Activated T-cell treated with anti-CD3 and anti-CD28 coated beads, Interleukin-2, amount 50 U/mL, for 1 hour (primary cell): ENCODE measurements at places on chromosomes 16 and 17.

- DNase-seq, result no peak
Observed at GRCh38 chr16:66402166-66402565, 24.9 kb upstream of the BEAN1 start.

DNA sequence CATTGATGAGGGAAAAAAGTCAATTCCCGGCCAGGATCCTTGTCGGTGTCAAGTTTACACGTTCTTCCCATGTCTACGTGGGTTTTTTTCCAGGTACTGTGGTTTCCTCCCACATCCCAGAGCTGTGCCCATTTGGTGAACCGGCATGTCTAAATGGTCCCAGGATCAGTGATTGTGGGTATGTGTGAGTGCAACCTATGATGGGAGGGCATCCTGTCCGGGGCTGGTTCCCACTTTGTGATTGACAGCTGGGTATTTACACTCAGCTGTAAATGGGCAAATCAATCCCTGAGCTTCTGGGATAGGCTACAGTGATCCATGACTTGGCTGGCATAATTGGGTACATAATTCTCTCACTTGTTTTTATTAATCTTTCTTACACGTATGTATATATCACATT lies 91.2 kb upstream of the IRX6 start:
- no peak for DNase-seq

GRCh38 chr16:60681043-60681442 lies 1355.2 kb downstream of the CDH8 start:
- DNase-seq, result no peak

DNA sequence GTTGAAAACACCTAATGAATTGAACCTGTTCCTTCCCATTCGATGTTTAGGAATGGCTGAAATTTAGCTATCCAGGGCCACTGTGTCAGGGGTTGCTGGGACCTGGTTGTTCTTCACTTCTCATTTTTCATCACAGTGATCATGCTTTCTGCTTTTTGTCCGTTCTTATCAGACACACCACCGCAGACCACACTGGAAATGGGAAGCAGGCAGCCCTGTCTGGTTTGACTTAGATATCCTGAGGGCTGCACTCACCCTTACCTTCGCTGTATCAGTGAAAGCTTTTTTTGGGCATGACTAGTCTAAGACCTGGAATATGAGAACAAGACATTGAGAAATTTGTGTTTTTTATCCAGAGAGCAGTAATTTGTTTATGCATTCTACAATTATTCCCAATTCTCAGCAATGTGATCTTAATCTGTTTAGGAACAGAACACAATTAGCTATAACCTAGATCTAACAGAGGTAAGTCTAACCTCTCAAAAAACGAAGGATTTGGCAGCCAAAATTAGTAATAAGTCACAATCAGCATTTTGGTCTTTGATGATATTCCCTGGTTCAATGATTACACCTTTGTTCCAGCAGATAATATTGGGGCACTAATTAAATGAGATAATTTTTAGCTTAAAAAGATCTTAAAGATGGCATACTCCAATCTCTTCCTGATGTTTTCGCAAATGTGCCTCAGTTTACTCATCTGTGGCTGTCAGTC lies 126.0 kb upstream of the GOT2 start:
- DNase-seq, result no peak

DNA sequence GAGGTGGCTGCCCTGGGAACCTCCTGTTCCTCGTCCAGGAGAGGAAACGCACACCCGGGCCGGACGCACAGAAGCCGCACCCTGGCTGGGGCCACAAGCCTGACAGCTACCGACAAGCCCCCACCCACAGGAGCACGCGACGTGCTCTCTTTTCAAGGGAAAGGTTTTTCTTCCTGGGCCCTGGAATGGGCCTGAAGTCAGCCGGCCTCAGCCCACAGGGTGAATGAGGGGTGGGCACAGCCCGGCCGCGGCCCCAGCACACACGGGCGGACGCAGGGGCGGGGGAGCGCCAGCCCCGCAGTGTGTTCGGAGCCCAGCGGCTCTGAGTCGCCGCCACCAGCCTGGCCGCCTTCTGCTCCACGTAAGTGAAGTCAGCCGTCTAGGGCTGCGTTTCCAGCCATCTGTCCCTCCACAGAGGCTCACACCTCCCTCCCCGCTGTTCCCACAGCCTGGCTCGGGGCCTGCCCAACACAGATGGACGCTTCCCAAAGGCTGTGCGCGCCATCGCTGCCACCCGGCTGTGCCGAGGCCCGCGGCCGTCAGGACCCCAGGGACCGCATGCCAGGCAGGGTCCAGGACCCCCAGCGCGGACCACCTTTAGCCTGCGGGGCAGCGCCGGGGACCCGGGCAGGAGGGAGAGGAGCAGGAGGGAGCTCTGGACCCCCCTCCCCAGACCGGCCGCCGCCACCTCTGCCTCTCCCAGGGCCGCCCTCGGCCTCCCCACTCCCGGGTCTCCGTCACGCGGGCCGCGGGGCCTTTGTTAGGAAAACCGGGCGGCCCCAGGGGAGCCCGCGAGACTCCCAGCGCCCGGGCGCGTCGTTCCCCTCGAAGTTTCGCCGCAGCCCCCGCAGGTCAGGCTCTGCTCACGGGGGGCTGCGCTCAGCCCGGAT lies 36.8 kb downstream of the CBFA2T3 start:
- peak; percentile 39 for DNase-seq

DNA sequence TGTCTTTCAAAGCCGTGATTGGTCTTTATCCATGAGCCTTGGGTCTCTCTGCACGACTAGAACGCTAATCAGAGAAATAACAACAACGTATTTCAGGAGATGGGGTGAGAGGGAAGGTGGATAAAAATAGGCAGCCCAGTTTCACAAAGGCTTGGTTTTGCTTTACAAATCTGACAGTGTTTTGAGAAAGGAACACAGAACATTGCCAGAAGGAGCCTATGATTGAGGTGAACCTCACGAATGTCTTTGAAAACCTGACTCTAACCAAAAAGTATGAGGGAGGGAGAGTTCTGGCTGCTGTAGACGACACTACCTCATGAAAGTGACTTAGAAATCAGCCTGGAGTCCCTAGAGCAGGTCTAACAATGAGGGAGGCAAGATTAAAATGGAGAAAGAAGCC lies 38.0 kb upstream of the NOL11 start:
- DNase-seq, result no peak

DNA sequence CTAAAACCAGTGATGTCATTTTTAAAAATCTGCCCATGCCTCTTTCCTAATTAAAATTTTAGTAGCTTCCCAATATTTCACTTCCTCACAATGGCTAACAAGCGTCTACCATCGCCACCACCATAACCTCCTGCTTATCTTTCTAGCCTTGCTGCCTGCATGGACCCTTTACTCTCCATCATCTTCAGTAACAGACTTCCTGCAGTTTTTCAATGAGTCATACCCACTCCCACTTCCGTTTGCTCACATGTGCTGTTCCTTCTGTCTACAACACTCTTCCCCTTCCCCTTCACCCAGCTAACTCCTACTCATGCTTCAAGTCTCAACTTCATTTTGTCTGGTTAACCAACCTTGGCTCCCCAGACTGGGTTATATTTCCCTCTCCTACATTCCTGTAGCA lies 12.8 kb upstream of the SKAP1 start:
- no peak for DNase-seq

GRCh38 chr17:72996791-72997190 lies 95.7 kb downstream of the SLC39A11 start:
- DNase-seq, result no peak

DNA sequence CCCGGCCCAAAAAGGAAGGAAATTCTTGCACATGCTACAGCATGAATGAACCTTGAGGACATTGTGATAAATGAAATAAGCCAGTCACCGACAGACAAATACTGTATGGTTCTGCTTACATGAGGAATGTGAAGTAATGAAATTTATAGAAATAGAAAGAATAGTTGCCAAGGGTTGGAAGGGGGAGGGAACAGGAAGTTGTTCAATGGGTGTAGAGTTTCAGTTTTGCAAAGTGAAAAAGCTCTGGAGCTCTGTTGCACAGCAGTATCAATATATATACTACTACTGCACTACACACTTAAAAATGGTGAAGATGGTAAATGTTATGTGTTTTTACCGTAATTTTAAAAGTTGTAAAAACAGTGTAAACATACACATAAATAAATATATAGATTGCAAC lies 43.7 kb downstream of the PKD1L3 start:
- DNase-seq, result no peak

DNA sequence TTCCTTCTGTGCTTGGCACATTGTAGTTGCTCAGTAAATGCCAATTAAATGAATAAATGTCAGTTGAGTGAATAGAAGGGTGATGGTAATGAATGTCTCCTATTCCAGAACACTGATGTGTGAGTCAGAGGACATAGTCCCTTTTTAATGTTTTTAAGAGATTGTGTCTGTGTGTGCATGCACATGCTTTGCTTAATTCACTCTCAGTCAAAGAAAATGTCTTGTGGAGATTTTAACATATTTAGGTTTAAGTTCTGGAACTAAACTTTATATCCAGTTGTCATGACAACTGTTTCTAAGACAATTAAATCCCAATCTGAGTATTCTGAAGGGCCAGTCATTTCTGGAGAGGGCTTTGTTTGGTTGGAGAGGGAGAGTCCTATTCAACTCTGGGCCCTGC lies 255.3 kb upstream of the CDH11 start:
- no peak for DNase-seq
